ENCODE measurements at places on chromosomes 2 and 18.

DNA sequence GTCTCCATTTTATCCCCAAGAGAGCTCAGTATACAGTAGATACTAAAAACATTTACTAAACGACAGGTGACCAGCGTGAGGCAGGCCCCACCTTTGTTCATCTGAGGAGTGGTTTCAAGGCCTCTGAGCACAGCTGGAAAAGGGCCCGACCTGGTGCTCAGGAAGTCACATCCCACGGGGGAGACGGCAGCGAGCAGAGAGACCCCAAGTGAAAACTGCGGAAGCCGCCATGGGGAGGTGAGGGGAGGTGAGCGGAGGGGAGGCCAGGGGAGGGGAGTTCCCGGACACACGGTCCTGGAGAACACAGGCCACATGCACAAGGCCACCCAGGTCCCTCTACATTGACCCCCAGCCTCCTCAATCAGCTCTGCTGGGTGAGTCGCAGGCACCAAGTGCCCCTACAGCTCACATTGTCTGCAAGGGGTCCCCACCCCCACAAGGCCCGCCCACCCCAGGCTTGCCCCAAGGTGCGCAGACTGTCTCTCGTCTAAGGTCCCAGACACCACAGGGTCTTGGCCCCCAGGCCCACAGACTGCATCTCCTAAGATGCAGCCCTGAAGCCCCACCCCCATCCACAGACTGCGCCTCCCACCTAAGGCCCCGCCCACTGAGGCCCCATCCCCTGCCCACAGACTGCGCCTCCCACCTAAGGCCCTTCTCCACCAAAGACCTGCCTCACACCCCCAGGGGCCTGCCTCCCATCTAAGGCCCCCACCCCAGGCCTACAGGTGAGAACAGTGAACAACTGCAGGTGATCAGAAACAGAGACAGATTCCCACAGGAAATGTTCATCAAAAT, 19.1 kb downstream of the PARD6G start:
- DNase-seq, result no peak

DNA sequence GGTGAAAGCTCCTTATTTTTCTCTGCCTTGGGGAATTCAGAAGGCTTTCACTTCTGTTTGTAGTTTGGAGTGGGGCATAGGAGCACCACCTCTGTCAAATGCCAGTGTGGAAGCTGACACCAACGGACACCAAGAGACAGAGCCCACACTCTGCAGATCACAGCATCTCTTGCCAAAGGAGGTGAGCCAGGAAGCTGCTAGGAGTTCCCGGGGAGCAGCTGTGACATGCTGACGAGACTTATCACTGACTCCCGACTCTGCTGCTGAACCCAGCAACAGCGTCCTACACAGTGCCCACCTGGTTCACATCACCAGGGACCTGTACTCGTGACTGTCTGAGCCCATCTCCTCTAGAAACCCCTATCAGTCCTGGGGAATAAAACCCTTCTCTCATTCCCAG, 8.1 kb downstream of the TEX51 start:
- DNase-seq, result no peak

- DNase-seq, result no peak
Observed at GRCh38 chr2:108958002-108958401, 31.0 kb downstream of the EDAR start.

DNA sequence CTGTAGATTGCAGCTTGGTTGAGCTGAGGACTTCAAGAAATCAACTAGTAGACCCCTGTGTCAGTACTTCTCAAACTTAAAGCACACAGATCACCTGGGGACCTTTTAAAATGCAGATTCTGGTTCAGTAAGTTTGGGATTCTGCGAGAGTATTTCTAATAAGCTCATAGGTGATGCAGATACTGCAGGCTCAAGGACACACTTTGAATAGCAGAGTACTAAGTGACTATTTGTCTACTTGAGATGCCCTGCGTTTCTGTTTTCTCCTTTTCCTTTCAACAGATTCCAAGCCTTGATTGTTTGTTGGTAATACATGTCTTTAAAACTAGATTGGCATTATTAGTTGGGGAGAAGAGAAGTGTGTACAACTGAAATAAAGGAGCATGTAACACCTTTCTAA, 6.7 kb downstream of the MIB1 start:
- DNase-seq, result no peak

GRCh38 chr2:240140511-240140910, at the start of gene OTOS:
Gene OTOS, minus strand, starts transcription at chr2:240140658. Its CDS starts 332 bp downstream, at chr2:240140326.
- DNase-seq, result no peak

GRCh38 chr18:56853961-56854360, 202.8 kb downstream of the WDR7 start:
- no peak for DNase-seq

Data from activated CD8-positive, alpha-beta memory T cell treated with anti-CD3 and anti-CD28 coated beads, Interleukin-2, amount 50 U/mL, for 4 hours (primary cell).